ENCODE measurements at places on chromosomes 11 and 22.

DNA sequence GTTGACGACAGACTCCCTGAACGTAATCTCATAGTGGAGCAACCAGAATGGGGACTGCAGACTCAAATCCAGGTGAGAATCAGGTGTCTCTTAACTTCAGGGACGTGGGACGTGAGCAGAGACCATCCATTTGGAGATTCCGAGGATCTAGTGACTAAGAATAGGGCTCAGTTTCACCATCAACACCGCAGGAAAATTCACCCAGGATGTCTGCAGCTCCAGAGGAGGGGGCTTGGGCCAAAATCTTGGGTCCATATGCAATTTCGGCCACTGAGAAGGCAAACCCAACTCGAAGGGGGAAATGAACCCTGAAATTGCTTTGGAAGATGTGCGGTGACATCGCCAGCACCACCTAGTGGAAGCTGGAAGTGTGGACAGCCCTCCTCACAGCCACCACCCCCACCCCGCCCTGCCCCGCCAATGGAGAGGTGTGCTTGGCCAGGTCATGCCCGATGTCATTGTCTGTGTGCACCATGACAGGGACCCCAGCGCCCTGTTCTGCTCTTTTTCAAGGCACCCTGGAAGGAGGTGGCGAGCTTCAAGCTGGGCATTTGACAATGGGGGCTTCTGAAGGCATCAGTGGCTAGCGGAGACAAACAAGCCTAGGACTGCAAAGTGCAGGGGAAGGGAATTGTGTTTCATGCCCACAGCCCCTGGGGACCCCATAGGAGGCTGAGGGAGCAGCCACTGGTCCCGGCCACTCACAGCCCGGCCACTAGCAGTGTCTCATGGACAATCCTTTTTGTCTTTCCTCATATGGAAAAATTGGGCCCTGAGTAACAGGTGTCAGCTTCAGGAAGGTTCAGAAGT lies 24.8 kb downstream of the APOL1 start:
- DNase-seq = peak; percentile 11

DNA sequence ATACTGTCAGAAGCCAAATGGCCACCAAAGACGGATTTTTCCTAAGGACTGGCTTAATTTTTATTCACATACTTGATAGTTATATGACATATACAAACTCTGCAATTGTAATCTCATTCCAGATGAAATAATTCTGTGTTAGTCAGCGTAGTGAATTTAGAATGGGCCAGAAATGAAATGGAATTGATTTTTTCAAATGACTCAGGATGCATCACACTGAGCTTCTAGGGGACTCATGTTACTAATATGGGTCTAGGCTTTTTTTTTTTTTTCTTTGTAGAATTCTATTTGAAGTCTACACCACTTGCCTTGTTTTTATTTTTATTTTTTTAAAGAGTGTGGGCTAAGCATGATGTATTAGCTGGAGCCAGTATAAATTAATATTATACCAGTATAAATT lies 62.7 kb downstream of the SPECC1L start:
- DNase-seq = no peak

- DNase-seq = no peak
Observed at GRCh38 chr22:35559354-35560005, 18.8 kb downstream of the RASD2 start.

- DNase-seq = no peak
Observed at GRCh38 chr11:84522331-84522730, 1104.8 kb downstream of the DLG2 start.

DNA sequence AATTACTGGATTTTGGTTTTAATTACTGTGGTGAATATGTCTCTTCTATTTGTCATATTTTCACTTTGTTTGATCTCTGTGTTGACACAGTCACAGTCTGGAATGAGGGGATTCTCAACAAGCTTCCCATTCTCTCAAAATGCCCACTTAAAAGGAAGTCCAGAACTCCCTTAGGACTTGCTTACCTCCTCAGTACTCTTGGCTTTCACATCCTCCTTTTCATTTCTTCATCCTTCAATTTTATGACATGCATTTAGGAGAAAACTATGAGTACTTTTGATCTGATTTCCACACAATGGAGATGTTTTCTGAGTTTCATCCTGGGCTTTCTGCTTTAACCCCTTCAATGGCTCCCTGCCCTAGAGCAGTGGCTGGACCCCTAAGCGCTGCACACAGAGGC lies 49.3 kb upstream of the FLI1 start:
- DNase-seq = no peak

- DNase-seq = no peak
Observed at GRCh38 chr11:61586792-61587430, 6.0 kb upstream of the SYT7 start.

- DNase-seq = no peak
Observed at GRCh38 chr11:102240502-102240901, 76.8 kb upstream of the BIRC3 start.

GRCh38 chr22:44608597-44609399 lies 93.2 kb upstream of the PRR5 start:
- DNase-seq = no peak

GRCh38 chr11:1336836-1337646 lies 27.6 kb upstream of the TOLLIP start:
- peak; percentile 14 for DNase-seq

GRCh38 chr11:36060926-36061325 lies 117.1 kb downstream of the LDLRAD3 start:
- no peak for DNase-seq

DNA sequence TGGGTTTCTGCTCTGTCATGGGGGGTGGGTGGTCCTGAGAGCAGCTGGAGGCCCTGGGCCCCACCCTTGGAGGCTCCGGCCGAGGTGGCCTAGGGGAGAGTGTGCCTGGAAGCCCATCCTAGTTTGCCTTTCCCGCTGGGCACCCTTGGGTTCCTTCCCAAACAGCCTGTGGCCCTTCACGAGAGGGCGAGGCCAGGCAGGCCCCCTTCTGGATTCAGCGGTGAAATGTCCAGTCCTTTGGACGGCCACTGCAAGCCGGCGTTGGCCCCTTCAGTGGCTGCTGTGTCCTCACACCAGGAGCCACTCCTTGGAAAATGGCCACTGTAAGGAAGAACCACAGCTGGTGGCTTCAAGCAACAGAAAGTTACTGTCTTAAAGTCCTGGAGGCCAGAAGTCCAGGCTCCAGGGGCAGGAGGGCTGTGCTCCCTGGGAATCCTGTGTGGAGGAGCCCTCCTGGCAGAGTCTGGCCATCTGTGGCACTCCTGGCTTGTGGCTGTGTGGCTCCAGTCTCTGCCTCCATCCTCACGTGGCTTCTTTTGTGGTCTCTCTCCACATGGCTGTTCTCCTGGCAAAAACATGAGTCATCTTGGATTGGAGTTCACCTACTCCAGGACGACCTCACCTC lies 854.1 kb downstream of the TBC1D22A start:
- DNase-seq = no peak

- no peak for DNase-seq
Observed at GRCh38 chr22:39384750-39385480, 14.7 kb upstream of the TAB1 start.

GRCh38 chr11:93051186-93051585 lies 81.7 kb downstream of the MTNR1B start:
- DNase-seq = no peak

Measured in NCI-H2081 (cell line).